Peyer's patch (tissue), 4 donors: ENCODE measurements at places on chromosomes 4 and X.

DNA sequence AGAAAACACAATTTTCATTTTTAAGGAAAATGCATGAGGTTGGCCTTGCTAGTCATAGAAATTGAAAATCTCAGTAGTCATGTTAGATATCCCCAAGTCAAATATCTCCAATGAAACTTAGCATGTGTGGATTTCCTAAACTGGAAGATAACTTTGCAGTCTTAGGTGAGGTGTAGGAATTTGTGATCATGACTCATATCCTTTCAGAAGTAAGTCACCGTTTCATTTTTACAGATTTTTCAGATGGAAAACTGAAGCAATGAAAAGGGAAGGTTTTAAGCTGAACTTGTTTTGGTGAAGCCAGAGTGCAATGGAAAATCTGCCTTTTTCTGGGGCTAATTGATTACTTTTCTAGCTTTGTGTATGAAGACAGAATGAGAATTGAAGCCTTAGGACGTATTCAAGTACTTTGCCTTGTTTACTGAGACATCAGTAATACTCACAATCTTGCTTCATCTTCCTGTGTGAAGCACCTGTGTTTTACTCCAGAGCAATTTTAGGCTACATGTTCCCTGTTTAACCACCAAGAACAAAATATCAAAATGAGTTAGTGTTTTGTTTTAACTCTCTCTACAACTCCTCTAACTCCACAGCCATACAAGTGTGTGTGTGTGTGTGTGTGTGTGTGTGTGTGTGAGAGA lies 1662.8 kb upstream of the ADGRL3 start:
- no peak for DNase-seq

DNA sequence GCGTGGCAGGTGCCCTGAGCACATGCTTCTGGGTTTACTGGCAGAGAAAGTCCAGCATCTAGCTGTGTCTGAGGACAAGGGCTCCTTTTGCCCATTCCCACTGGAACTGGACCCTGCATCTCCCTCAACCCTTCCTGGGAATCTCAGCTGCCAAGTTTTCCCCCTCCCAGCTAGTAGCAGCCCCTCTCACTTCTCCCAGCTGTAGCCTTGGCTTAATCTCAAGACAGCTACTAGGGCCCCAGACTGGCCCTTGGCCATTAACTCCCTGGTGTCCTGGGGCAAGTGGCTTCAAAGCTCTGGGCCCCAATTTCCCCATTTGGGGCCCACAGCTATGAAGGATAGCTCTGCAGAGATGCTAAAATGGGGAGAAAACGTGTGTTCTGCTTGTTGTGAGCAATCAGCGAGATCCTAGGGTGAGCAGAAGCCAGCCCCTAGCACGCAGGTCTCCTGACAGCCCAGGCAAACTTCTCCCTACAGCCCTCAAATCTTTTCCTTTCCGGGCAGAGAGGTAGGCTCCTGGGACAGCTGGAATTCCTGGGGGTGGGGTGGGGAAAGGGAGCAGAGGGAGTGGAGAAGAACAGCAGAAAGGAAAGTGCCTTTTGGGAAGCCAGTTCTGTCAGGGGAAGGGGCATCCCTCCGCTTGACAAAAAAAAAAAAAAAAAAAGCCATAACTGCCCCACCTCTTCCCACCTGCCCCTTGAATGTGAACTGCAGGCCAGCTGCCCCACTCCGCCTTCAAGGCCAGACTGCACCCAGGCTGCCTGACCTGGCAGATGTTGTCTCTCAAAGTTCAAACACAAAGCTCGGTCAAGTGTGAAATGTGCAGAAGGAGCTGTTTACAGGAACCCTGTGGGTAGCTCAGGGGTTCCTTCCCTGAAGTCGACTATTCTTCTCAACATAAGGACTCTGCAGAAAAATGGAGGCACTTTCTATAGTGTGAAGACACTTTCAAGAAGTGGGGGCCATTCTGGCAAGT lies 16.6 kb downstream of the FGD1 start:
- DNase-seq = no peak

DNA sequence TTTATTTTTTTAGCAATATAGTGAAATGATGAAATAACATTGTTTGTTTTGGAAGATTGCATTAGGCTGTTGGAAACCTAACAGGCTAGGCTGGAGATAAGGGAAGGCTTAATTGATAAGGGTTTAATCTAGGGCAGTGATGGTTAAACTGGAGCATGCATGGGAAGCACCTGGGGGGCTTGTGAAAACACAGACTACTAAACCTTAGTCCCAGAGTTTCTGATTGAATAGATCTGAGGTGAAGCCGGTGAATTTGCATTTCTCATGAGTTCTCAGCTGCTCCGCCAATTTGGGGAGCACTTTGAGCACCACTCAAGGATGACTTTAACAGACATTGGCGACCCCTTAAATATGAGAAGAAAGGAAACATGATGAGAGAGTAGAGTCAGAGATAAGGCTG lies 11.5 kb downstream of the STK26 start:
- no peak for DNase-seq

DNA sequence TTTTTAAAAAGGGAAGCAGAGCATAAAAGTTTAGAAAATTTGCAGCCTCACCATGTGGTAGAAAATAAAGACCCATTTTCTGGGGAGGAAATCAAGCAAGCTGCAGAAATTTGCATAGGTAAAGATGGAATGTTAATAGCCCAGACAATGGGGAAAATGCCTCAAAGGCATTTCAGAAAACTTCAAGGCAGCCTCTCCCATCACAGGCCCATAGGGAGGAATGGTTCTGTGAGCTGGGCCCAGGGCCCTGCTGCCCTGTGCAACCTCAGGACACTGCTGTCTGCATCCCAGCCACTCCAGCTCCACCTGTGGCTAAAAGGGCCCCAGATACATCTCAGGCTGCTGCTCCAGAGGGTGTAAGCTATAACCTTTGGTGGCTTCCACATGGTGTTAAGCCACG lies 137.9 kb downstream of the INPP4B start:
- no peak for DNase-seq
